ENCODE measurements at places on chromosomes 11 and 22. TPM values are rescaled to one million over a fixed set of nuclear protein-coding genes. Genes with fewer than 3 reads are reported as not detected.

The SEPTIN5 gene
- total RNA-seq, result 17.2 TPM

DNA sequence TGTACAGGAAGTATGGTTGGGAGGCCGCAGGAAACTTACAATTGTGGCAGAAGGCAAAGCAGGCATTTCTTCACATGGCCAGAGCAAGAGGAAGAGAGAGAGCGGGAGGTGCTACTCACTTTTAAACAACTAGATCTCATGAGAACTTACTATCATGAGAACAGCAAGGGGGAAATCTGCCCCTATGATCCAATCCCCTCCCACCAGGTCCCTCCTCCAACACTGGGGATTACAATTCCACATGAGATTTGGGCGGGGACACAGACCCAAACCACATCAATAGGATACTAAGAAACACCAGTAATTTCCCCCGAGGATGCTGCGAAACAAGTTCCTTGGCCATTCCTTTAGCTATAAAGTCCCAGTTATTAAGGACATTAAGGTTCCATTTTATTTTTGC, 94.1 kb upstream of the SC5D start:
- DNase-seq, result no peak

- DNase-seq, result no peak
These were observed 6.4 kb downstream of the BATF2 start for GRCh38 chr11:64990222-64990923.

DNA sequence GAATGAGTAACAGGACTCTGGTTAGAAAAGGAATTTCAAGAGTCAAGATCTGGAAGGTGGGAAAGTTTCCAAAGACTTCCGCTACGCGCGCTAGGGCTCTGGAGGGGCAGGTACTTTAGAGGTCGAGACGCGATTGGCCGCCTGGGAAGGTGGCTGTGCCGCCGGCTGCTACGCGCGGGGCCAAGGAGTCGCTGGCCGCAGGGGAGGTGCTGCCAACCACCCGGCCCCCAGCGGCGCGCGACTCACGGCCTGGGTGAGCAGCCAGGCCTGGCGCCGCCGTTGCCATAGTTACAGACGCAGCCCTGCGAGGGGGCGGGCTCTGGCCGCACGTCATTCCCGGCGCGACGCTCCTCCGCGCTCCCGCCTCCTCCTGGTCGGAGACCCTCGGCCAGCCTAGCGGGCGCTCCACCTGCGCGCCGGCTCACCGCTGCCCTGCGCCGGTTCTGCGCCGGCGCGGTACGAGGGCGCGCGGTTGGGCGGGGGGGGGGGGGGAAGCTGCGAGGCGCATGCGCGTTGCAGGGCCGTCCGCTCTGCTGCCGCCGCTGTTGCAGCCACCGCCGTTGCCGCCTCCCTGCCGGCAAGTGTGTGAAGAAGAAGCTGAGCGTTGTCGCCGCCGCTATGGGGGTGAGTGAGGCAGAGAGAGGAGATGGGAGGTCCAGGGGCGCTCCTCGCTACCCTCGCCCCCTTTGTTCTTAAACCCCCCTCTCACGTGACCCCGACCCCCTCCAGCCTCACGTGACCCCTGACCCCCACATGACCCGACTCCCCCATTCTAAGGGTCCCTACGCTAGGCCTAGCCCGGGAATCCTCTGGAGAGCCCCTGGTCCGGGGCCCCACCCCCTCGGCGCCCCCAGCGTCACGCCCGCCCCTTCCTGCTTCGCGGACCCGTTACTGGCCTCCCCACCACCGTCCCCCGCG, at the start of gene NAA40:
TSS of gene NAA40 (plus strand) at position 524 of the 918 bp plus-strand sequence. CDS start at position 619, 95 bp downstream.
- peak; percentile 76 for DNase-seq

Measured in Panc1 (cell line).